Activated CD4-positive, alpha-beta memory T cell treated with anti-CD3 and anti-CD28 coated beads for 36 hours (primary cell): ENCODE measurements at places on chromosomes 6 and 20. TPM values are rescaled to one million over a fixed set of nuclear protein-coding genes. Genes with fewer than 3 reads are reported as not detected.

The LRFN2 gene
- not detected for total RNA-seq

The PRL gene
- total RNA-seq: not detected

DNA sequence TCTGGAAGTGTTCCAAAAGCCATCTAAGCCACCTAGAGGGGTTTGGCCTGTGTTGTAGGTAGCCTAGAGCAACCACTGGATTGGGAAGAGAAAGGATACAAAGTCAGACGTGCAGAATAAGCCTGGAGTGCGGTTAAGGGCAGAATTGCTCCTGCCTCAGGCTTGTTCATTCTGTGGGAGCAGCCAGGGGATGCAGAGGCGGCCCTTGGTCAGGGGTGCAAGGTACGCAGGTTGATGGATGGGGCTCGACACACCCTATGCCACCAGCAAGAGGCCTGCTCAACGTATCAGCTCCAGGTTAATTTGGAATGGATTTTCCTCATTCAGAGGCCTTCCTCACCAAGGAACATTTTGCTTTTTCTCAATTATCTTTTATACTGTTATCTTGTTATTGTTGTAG, 129.8 kb downstream of the SLC23A2 start:
- no peak for DNase-seq

GRCh38 chr6:99219788-99220187, 129.7 kb downstream of the FAXC start:
- DNase-seq: peak; percentile 10

- peak; percentile 22 for DNase-seq
These were observed 81.8 kb downstream of the SGK1 start for GRCh38 chr6:134235937-134236751.
